ENCODE measurements at places on chromosomes 12 and 14.

DNA sequence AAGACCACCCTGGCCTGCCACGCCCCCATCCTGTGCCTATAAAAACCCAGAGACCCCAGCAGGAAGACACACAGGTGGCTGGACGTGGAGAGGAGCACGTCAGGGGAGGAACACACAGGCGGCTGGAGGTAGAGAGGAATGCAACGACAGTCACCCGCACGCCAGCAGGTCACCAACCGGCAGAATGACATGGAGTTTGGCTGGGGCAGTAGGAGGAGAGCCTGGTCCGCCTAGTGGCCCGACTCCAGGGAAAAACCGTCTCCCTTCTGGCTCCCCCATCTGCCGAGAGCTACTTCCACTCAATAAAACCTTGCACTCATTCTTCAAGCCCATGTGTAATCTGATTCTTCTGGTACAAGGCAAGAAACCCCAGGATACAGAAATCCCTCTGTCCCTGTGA, 62.7 kb upstream of the KCNH3 start:
- no peaks in the 10 kb centered on the region for H3K27me3 ChIP-seq
- DNase-seq, result no peak
- peaks cover 18% of the 10 kb centered on the region for H3K4me1 ChIP-seq
- no peaks in the 10 kb centered on the region for H3K36me3 ChIP-seq
- no peak overlapping the region for H3K4me3 ChIP-seq

DNA sequence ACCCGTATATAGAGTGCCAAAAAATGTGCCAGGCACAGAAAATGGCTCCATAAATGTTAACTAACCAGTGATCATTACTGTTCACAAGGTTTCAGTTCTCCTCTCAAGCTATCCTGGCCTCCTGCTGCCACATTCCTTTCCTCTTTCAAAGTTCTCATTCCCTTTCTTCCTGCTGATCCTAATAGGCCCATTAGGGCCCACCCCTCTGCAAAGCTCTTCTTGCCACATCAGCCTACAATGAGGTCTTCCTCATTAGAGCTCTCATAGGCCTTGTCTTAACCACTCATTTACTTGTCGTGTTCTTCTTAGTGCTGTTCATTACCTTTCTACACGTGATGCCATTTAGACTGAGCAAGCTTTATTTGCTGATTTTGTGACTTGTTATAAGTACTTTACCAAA, 40.5 kb downstream of the RPS29 start:
- H3K27me3 ChIP-seq, result no peaks in the 10 kb centered on the region
- no peak overlapping the region for H3K27ac ChIP-seq
- no peaks in the 10 kb centered on the region for H3K4me1 ChIP-seq
- no peak overlapping the region for H3K4me3 ChIP-seq

- DNase-seq, result no peak
- H3K4me3 ChIP-seq, result no peak overlapping the region
- H3K27ac ChIP-seq, result no peak overlapping the region
- peaks cover 3% of the 10 kb centered on the region for H3K27me3 ChIP-seq
- no peaks in the 10 kb centered on the region for H3K36me3 ChIP-seq
These were observed 417.6 kb downstream of the PCNX1 start for GRCh38 chr14:71324767-71325272.

- peaks cover 29% of the 10 kb centered on the region for H3K4me1 ChIP-seq
- no peaks in the 10 kb centered on the region for H3K27me3 ChIP-seq
- no peaks in the 10 kb centered on the region for H3K36me3 ChIP-seq
- H3K27ac ChIP-seq, result peak overlapping the region; percentile 99
These were observed 601 bp downstream of the ZNF839 start for GRCh38 chr14:102320033-102320660.

DNA sequence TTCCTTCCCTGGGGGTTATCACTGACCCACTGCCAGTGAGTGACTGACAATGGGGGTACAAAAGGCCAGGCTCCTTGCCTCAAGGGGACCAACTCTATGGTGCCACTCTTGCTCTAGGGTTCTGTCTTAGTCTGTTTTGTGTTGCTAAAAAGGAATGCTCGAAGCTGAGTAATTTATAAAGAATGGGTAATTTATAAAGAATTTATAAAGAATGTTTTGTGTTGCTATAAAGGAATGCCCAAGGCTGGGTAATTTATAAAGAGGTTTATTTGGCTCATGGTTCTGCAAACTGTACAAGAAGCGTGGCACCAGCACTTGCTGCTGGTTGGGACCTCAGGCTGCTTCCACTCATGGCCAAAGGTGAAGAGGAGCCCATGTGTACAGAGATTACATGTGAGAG, 15.8 kb upstream of the RASSF8 start:
- no peaks in the 10 kb centered on the region for H3K27me3 ChIP-seq
- H3K4me1 ChIP-seq, result no peaks in the 10 kb centered on the region

DNA sequence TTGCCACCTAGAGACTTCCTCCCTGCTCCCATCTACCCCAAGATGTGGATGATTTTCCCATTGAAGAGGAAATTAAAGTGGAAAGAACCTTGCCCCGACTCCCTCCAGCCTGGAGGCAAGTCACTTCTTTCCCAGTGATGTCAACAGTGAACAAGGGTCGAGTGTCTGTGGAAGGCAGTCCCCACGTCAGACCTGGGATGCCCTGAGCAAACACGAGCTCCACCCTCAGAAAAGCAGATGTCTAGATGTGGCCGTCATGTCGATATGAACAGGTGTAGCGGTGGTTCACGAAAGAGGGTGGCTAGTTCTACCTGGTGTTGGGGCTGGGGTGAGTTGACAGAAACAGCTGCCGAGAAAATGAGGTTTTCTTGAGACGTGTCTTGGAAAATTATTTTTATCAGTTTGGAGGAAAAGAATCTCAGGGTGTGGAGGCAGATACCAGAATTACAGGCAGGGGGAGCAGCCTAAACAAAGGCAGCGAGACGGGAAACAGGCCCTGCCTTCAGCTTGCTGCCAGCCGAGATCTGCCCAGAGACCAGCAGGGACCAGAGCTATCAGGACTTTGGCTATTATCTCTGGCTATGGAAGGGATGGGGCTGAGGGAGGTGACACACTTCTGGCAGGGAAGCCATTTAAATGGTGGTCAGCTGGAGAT, 25.9 kb downstream of the SYNDIG1L start:
- no peak overlapping the region for H3K27ac ChIP-seq
- H3K36me3 ChIP-seq, result no peaks in the 10 kb centered on the region
- H3K4me1 ChIP-seq, result peaks cover 12% of the 10 kb centered on the region

DNA sequence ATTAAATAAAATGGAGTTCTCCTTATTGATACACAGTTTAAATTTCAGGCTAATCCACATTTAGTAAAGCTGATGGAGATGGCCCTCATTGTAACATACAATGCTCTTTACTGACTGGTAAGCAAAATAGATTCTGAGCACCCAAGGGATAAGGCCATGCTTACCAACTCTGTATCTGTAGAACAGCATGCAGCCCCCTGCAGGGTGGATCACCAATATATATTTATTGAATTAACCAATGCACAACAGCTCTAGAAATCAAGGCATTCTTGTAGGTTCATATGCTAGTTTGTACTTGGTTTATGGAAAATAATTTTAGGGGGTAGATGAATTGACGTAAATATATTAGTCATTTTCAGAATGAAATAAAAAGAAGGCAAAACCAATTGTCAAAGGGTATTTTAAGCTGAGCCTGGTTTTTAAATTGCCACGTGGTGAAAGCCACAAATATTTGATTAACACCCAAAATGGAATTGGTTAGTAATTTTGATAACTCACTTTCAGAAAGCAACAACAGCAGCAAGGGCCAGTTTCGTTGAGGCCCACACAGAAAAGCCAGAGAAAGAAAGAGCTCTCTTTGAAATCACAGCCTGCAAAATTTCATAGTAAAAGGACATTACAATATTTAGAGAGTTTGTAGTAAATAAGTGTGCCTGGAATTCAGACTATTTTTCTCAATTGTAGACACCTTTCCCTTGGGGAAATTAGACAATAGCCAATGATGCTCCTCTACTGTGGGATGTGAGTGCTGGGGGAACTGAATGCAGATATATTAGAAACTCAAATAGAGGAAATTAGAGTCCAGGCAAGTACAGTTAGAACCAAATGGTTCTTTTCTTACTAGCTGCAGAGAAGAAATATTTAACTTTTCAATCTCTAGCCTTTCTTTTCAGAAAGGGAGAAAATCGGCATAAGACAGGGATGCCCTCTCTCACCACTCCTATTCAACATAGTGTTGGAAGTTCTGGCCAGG, 216.2 kb upstream of the ABCD2 start:
- no peak for DNase-seq
- no peaks in the 10 kb centered on the region for H3K27me3 ChIP-seq
- no peak overlapping the region for H3K4me3 ChIP-seq
- H3K4me1 ChIP-seq, result no peaks in the 10 kb centered on the region
- H3K36me3 ChIP-seq, result no peaks in the 10 kb centered on the region
